HS-27A (cell line): ENCODE measurements at places on chromosomes 6 and 20.
A peak's percentile ranks its signal among the peaks of the same experiment; 100 is the strongest.

- DNase-seq, result no peak
These were observed 2.8 kb downstream of the RIOK1 start for GRCh38 chr6:7392402-7392801.

DNA sequence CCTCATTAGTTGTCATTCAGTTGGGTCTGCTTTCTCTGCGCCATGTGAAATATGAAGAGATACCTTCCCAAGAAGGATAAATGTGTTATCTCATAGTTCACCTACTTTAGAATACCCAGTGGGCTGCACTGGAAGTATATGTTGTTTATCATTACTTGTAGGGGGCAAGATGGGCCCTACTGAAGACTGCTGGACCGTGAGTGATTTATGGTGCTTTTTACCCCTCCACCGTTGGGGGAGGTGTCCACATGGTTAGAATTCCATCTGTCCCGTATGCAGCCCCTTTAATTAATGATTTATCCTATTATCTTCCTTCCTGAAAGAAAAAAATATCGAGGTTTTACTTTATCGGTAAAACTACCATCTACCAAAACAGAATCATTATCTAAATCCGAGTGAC is 97.0 kb downstream of the TSHZ2 start:
- no peak for DNase-seq

GRCh38 chr6:29789176-29789575 is 38.4 kb upstream of the HLA-G start:
- no peak for DNase-seq

DNA sequence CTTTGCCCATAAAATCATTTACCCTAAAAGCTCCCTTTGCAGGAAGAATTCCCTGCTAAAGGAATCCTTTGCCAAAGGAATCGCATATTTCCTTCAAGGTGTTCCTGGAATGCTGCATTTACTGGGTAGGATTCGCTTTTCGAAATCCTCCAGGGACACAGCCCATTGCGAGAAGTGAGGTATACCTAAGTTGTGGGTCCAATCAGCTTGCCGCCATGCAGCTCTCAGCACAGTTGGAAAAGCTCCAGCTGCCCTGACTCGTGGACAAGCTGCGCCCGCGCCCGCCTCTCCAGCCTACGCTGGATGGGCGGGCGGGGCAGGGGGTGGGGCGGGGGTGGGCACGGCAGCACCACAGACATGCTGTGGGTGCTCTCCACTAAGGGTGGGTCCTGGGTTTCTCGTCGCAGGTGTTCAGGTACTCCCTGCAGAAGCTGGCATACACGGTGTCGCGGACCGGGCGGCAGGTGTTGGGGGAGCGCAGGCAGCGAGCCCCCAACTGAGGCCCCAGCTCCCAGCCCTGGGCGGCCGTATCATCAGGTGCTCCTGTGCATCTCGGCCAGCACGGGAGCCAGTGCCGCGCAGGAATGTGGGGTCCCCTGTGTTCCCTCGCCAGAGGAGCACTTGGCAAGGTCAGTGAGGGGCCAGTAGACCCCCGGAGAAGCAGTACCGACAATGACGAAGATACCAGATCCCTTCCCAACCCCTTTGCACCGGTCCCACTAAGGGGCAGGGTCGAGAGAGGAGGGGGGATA is 1.4 kb downstream of the NNAT start:
- no peak for DNase-seq

- no peak for DNase-seq
These were observed 144.8 kb downstream of the GJA10 start for GRCh38 chr6:90038961-90039653.

DNA sequence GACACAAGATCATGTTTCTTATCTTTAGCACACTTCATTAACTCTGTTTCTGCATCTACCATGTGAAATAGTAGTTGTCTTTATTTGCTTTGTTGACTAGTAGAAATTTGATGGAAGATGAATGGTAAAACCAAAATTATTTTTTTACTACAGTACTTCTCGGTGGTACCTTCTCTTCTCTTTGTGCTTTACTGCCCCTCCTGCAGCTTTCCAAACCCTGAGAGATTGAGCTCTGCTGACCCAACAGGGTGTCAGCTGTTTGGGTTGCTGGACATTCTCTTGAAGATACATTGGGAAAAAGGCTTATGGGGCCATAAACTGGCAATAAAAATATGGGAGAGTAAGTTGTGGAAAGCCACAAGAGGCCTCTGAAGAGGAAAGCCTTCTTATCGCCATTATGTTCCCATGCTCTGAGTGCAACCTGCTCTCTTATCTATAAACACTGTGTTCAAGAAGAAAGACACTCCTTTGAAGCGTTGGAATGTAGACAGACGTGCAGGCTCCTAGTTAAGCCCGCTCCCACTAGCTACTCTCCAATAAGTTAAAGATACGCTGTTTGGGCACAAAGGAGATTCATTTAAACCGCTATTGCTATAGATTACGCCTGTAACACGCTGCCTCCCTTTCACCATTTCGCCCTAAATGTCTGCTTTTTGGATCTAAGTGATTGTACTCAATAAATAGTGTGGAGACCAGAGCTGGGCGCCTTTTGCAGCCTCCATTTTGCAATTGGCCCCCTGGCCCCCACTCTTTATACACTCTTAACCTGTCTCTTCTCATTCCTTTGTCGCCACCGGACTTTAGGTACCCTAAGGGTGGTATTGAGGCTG is 60.1 kb upstream of the PRSS16 start:
- DNase-seq, result no peak

DNA sequence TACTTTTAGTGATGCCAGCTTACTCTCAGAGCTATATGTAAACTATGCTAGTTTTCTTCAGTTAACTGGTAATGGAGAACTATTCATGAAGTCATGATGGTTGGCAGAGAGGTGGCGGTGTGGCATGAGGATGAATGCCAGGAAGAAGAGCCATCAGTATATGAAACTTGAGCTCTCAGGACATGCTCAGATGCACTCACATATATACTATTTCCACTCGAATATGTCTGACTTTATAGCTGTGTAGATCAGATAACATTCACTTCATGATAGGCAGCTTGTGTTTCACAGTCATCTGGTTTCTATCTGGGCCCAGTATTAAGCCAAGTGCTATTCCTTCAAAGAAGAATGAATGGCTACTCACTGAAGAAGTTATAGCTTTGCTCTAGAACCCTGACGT is 46.2 kb upstream of the CEP85L start:
- DNase-seq, result no peak

GRCh38 chr6:139625998-139626975 is 251.8 kb upstream of the CITED2 start:
- DNase-seq, result no peak

GRCh38 chr6:85460154-85460920 is 10.5 kb downstream of the NT5E start:
- DNase-seq, result no peak

DNA sequence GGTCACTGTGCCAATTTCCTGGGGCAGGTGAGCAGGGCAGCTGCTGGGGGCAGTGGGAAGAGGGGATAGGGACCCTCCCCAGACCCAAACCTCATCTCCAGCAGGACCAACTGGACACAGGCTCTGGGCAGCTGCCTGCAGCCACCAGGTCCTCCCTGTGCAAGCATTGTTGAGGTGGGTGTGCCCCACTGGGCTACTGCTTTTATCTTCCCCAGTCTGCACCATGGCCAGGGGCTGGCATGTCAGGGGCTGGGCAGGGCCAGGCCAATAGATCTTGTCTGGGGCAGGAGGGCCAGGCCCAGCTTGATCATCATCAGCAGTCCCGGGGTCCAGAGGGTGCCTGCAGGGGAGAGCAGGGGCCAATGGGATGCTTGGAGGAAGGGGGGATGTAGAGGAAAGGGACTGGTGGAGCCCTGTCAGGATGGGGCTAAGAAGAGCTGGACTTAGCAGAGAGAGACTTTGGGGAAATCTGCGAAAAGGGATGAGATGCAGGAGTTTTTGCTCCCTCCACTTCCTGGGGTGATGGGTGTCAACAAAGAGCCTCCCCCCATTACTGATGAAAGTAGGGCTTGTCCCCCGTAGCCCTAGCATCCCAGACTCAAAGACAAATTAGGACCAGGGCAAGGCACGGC is 5.7 kb downstream of the EBF4 start:
- DNase-seq, result no peak

DNA sequence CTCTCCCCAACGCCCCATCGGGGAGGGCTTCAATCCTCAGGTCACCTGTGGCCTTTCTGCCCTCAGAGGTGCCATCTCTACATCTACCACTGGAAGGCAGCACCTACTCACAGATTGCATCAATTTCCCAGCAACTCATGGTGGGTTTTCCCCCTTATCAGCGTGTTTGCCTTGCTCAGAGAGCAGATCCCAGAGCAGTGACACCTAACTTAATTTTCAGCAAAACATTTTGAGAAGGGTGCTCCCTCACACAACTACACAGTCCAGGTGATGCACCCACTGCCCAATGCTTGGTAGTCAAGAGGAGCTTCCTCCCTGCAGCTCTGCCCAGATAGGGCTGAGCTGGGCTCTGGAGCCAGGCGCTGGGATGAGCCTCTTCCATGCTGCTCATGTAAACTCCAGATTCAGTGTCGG is 48.2 kb downstream of the PLG start:
- DNase-seq, result no peak

- DNase-seq, result peak; percentile 68
These were observed at the start of gene SIM1 for GRCh38 chr6:100464903-100465700. TSS of gene SIM1 (minus strand) at chr6:100464921. CDS start at chr6:100463468, 1,453 bp downstream.

GRCh38 chr6:40717411-40718057 is 130.4 kb upstream of the LRFN2 start:
- no peak for DNase-seq

DNA sequence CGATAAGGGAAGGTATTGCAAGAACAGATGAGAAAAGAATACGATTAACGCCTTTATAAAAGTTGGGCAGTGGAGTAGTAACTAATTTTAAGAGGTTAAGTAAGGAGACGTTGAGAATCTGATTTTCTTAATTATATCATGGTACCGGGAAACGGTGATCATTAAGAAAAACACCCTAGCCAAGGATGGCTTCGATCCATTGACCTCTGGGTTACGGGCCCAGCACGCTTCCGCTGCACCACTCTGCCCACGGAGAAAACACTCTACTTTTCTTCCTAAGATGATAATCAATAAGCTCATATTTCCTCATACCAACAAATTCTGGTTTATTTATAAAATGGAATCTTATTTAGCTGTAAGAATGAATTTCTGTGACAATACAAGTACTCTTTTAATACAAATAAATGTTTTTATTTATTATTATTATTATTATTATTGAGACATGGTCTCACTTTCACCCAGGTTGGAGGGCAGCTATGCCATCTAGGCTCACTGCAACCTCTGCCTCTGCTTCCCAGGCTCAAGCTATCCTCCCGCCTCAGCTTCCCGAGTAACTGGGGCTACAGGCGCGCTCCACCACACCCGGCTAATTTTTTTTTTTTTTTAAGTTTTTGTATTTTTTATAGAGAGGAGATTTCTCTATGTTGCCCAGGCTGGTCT is 8.3 kb downstream of the POM121L2 start:
- no peak for DNase-seq

- DNase-seq, result no peak
These were observed 137.5 kb upstream of the SHLD1 start for GRCh38 chr20:5612581-5613301.

GRCh38 chr6:116206231-116206903 is 47.5 kb downstream of the TSPYL4 start:
- DNase-seq, result no peak

DNA sequence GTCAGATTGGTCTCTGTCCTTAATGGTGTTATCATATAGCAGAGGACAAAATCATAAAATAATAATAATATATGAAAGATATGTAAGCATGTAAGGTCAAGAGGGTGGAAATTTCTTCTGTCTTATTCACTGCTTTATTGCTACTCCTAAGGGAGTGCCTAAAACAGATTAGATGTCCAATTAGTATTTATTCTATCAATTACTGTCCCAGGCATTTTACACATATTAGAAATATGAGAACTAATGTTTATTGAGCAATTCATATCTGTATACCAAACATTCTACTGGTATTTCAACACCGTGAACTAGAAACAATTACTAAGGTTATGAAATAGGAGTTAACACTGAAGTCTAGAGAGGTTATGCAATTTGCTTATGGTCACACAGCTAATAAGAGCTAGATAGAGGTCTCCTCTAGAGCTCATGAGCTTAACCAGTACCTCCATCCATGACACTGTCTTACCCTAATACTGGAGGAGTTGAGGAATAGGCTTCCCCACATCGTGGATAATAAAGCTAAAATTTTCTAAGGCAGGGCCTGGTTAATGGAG is 302.3 kb downstream of the PLCB1 start:
- DNase-seq, result no peak

DNA sequence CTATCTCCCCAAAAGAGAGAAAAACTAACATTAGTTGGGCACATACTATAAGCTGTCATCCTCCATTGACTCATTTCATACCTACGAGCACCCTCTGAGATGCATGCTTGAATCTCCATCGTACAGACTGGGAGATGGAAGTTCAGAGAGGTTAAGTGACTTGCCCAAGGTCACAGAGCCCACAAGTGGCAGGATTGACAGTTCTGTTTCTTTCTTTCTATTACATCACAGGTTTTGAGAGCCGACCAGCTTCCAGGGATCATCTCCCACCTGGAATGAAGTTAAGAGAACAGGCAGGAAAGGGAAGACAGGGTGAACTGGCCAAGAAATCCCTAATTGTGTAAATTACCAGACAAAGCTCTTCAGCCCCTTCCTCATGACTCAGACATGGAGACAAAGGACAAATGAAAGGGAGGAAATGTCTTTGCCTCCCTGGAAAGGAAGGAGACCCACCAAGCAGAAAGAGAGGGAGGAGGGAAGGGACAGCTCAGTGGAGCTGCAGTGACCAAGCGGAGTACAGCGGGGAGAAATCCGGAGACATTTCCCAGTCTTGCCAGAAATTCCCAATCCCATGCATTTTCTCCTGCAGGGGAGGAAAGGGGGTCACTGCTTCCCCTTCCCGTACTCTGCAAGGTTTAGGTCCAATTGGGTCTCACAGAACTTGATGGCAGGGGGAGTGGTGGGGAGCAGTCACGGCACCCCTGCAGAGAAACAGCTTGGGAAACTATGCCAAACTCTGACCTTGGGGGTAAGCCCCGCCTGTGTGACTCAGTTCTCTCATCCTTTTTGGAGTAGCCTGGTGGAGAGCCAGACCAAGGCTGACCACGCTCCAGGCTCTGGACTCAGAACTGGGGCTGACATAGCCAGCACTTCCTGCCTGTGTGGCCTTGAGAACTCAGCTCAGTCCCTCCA is 154.3 kb downstream of the ANKRD60 start:
- no peak for DNase-seq

GRCh38 chr6:11926594-11927407 is 85.3 kb upstream of the HIVEP1 start:
- no peak for DNase-seq
